Spinal cord (tissue), 10 donors: ENCODE measurements at places on chromosomes 7 and 10. TPM values are rescaled to one million over a fixed set of nuclear protein-coding genes. Genes with fewer than 3 reads are reported as not detected.
A peak's percentile ranks its signal among the peaks of the same experiment; 100 is the strongest.

GRCh38 chr10:96984541-96985131, 152.5 kb downstream of the LCOR start:
- H3K4me1 ChIP-seq = peaks cover 8% of the 10 kb centered on the region
- no peak for DNase-seq
- no peaks in the 10 kb centered on the region for H3K27me3 ChIP-seq

DNA sequence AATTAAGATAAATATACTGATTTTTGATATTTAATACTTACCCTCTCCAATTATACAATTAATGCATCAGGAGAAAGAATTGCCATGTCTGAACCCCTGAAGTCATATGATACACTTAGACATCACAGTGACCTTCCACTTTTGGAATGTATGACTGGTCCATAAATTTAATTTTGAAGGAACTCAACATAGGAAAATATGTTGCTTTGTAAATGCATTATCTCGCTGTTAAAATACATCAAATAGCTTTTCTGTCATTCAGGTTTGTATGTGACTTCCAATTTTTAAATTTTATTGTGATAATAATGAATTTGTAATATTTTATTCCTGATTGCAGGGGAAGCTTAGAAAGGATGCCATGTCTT, 631.9 kb upstream of the ANKRD30A start:
- H3K27ac ChIP-seq = no peak overlapping the region
- no peak for DNase-seq
- no peaks in the 10 kb centered on the region for H3K27me3 ChIP-seq
- no peaks in the 10 kb centered on the region for H3K4me1 ChIP-seq

- no peak overlapping the region for H3K27ac ChIP-seq
- no peak overlapping the region for H3K4me3 ChIP-seq
- no peak for DNase-seq
- peaks cover 76% of the 10 kb centered on the region for H3K4me1 ChIP-seq
- H3K36me3 ChIP-seq = peaks cover 19% of the 10 kb centered on the region
Measured at GRCh38 chr10:100746784-100747455, 1.5 kb downstream of the PAX2 start.

DNA sequence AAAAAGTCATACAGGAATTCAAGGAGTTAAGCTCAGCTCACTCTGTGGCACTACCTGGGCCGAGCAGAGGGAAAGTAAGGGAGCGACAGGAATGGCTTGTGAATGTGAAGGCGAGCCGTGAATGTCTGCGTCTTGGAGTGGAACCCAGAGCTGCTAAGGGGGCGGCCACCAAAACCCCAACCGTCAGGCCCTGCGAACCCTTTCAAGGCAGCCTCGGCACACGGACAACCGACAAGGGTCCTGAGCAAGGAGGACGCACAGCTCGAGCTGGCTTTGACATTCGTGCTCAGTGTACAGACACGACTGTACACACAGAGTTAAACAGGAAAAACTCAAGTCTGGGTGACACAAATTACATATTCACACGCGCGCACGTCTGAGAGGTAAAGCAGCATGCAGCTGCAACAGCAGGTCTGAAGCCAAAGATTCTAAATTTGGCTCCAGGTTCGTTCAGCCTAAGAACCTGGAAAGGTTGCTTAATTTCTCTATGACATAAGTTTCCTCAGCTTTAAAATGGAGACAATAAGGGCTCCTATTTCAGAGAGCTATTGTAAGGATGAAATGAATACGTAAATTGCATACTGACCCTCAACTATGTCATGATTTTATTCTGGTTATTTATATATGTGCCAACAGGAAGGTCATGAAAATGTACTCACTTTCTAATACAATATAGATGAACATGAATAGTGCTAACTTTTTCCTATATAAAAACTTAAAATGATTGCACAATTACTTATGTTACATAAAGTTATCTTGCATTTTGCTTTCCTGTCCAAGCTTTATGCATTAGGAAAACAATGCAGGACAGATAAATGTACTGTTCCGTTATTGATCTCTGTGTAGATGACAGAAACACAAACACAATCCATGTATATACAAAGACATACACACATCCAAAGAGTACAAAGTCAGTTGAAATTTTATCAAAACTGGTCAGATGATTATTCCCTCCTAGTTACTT, 192.9 kb downstream of the ZMYND11 start:
- H3K27ac ChIP-seq = no peak overlapping the region
- H3K4me1 ChIP-seq = peaks cover 5% of the 10 kb centered on the region

DNA sequence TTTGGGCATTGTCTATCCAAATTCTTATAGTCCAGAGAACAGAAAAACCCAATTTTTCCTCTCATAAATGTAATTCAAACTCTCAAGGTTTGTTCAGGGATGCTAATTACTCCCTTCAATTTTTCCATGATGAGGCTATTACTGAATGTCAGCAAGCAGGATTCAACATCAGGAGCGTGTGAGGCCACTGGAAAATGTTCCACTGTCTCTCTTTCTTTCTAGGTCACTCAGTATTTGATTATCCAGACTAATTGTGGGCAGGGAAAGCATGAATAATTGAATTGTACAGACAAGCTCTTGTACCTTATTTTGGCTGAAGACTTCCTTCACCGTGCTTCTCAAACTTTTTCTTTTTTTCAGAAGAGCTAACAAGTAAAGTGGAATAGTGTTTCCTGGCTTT, 30.7 kb downstream of the THNSL1 start:
- DNase-seq = no peak
- H3K27me3 ChIP-seq = no peaks in the 10 kb centered on the region
- H3K36me3 ChIP-seq = no peaks in the 10 kb centered on the region
- no peak overlapping the region for H3K27ac ChIP-seq

GRCh38 chr10:127027786-127028185, 122.6 kb downstream of the DOCK1 start:
- H3K27ac ChIP-seq = no peak overlapping the region
- no peaks in the 10 kb centered on the region for H3K27me3 ChIP-seq
- peaks cover 36% of the 10 kb centered on the region for H3K36me3 ChIP-seq
- no peak for DNase-seq

GRCh38 chr7:104809906-104810305, 204.1 kb upstream of the KMT2E start:
- no peak overlapping the region for H3K4me3 ChIP-seq
- DNase-seq = no peak
- H3K27me3 ChIP-seq = no peaks in the 10 kb centered on the region
- H3K27ac ChIP-seq = no peak overlapping the region

- H3K4me3 ChIP-seq = no peak overlapping the region
- peaks cover 29% of the 10 kb centered on the region for H3K4me1 ChIP-seq
- H3K27me3 ChIP-seq = no peaks in the 10 kb centered on the region
- no peak overlapping the region for H3K27ac ChIP-seq
- no peak for DNase-seq
Measured at GRCh38 chr7:140676306-140676705, 3.6 kb downstream of the ADCK2 start.

GRCh38 chr10:31930856-31931255, 2.2 kb upstream of the ARHGAP12 start:
- no peak for DNase-seq
- no peaks in the 10 kb centered on the region for H3K36me3 ChIP-seq
- H3K27me3 ChIP-seq = no peaks in the 10 kb centered on the region
- H3K4me3 ChIP-seq = no peak overlapping the region

- H3K27me3 ChIP-seq = no peaks in the 10 kb centered on the region
- H3K4me1 ChIP-seq = no peaks in the 10 kb centered on the region
- H3K36me3 ChIP-seq = no peaks in the 10 kb centered on the region
- no peak overlapping the region for H3K4me3 ChIP-seq
- no peak overlapping the region for H3K27ac ChIP-seq
Measured at GRCh38 chr10:113487154-113487553, 65.7 kb upstream of the HABP2 start.

GRCh38 chr10:98446151-98446660, 529 bp downstream of the HPS1 start:
- H3K4me1 ChIP-seq = peaks cover 16% of the 10 kb centered on the region
- peak overlapping the region; percentile 71 for H3K27ac ChIP-seq
- DNase-seq = no peak
- H3K27me3 ChIP-seq = no peaks in the 10 kb centered on the region
- H3K36me3 ChIP-seq = peaks cover 22% of the 10 kb centered on the region

- no peaks in the 10 kb centered on the region for H3K36me3 ChIP-seq
- peak overlapping the region; percentile 99 for H3K4me3 ChIP-seq
- no peaks in the 10 kb centered on the region for H3K27me3 ChIP-seq
- no peaks in the 10 kb centered on the region for H3K4me1 ChIP-seq
- H3K27ac ChIP-seq = peak overlapping the region; percentile 98
- peak; percentile 13 for DNase-seq
Measured at GRCh38 chr7:23106823-23107663, 1.5 kb downstream of the KLHL7 start.

- H3K4me1 ChIP-seq = peaks cover 3% of the 10 kb centered on the region
- no peak overlapping the region for H3K4me3 ChIP-seq
- no peaks in the 10 kb centered on the region for H3K27me3 ChIP-seq
- peaks cover 2% of the 10 kb centered on the region for H3K36me3 ChIP-seq
- H3K27ac ChIP-seq = no peak overlapping the region
Measured at GRCh38 chr10:127332631-127333030, 136.2 kb upstream of the INSYN2A start.

GRCh38 chr7:135601182-135601581, 43.5 kb downstream of the NUP205 start:
- H3K27me3 ChIP-seq = no peaks in the 10 kb centered on the region
- no peaks in the 10 kb centered on the region for H3K4me1 ChIP-seq
- no peak for DNase-seq
- H3K36me3 ChIP-seq = peaks cover 11% of the 10 kb centered on the region
- H3K27ac ChIP-seq = no peak overlapping the region

GRCh38 chr10:108849688-108850087, 1073.6 kb downstream of the XPNPEP1 start:
- H3K27ac ChIP-seq = no peak overlapping the region
- no peak for DNase-seq
- H3K4me1 ChIP-seq = no peaks in the 10 kb centered on the region
- H3K4me3 ChIP-seq = no peak overlapping the region

GRCh38 chr10:118682533-118682932, 72.2 kb downstream of the CACUL1 start:
- H3K4me3 ChIP-seq = no peak overlapping the region
- H3K4me1 ChIP-seq = no peaks in the 10 kb centered on the region
- no peaks in the 10 kb centered on the region for H3K27me3 ChIP-seq

GRCh38 chr10:119878524-119878923, 5.9 kb upstream of the MCMBP start:
- peaks cover 2% of the 10 kb centered on the region for H3K4me1 ChIP-seq
- no peaks in the 10 kb centered on the region for H3K27me3 ChIP-seq

GRCh38 chr10:59337201-59337652, 25.1 kb downstream of the FAM13C start:
- peak; percentile 63 for DNase-seq
- no peaks in the 10 kb centered on the region for H3K36me3 ChIP-seq
- peaks cover 5% of the 10 kb centered on the region for H3K4me1 ChIP-seq
- peak overlapping the region; percentile 65 for H3K27ac ChIP-seq
- no peak overlapping the region for H3K4me3 ChIP-seq
- H3K27me3 ChIP-seq = no peaks in the 10 kb centered on the region

GRCh38 chr7:46622251-46622650, 701.2 kb upstream of the IGFBP3 start:
- H3K36me3 ChIP-seq = no peaks in the 10 kb centered on the region
- DNase-seq = no peak
- H3K27me3 ChIP-seq = no peaks in the 10 kb centered on the region
- no peaks in the 10 kb centered on the region for H3K4me1 ChIP-seq
- no peak overlapping the region for H3K4me3 ChIP-seq
- no peak overlapping the region for H3K27ac ChIP-seq

DNA sequence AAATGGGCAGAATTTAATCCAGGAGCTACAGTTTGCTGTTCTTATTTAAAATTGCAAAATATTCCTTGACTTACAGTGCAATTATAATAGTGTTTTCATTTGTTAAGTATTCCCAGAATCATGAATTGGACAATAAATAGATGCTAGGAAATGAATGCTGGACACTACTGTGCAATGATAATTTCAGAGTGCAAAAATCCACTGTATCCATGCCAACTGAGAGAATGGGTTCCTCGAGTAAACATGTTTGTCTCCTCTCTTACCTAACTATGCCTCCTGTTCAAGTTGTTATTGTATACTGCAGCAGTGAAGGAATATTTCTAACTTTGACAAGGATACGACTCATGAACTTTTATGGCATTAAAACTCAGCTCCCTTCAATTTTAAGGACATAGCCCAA, 1396.3 kb downstream of the GATA3 start:
- DNase-seq = no peak
- H3K27me3 ChIP-seq = no peaks in the 10 kb centered on the region
- no peaks in the 10 kb centered on the region for H3K36me3 ChIP-seq
- no peak overlapping the region for H3K4me3 ChIP-seq

Gene REPIN1
- total RNA-seq = 31.0 TPM

Gene ZNF727
- 1.5 TPM for total RNA-seq

Gene TMEM236
- total RNA-seq = 0.44 TPM

Gene PPP2R2D
- 51.6 TPM for total RNA-seq

Gene PCGF5
- 28.4 TPM for total RNA-seq
